ENCODE measurements at places on chromosomes 5 and 9. TPM values are rescaled to one million over a fixed set of nuclear protein-coding genes. Genes with fewer than 3 reads are reported as not detected.

Gene BARHL1
- not detected for total RNA-seq

DNA sequence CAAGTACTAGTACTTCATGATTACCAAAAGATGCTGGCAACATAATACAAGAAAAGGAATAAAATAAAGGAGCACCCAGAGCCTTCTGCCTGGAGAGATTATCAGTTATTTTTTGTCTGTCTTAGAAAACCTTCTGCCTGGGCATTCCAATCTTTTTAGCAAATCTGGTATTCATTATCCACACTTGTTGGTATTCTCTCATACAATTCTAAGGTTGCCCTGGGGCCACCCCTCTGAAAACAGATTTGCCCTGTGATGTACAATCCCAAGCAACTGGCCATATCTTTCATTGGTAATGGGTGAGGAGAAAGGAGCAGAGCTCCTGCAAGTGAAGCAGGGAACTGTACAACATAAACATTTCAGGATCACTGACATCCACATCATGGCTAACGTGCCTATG lies 47.8 kb downstream of the WDR41 start:
- H3K27me3 ChIP-seq: no peaks in the 10 kb centered on the region
- DNase-seq: no peak
- H3K4me1 ChIP-seq: no peaks in the 10 kb centered on the region
- H3K27ac ChIP-seq: no peak overlapping the region
- H3K4me3 ChIP-seq: no peak overlapping the region
- no peaks in the 10 kb centered on the region for H3K36me3 ChIP-seq

DNA sequence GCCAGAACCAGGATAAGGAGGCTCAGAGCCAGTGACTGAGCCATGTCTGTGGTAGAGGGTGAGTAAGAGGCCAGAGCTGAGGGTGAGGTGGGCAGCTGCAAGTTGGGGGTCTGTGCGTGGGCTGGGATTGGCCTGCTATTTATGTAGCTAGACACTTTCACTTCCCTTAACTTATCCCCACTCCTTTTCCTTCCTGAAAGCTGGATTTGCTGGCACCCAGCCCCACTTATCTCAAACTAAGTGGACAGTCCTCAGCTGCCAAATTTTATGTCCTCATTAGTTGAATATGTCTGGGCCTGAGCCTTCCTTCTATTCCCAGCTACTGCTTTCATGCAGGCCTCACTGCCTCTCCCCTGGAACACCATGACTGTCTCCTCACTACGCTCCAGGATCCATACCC lies at the start of gene CCL21:
Gene CCL21, minus strand, starts transcription at position 114 of the 400 bp plus-strand sequence. Its CDS starts 70 bp downstream, at position 44.
- no peaks in the 10 kb centered on the region for H3K27me3 ChIP-seq
- no peak for DNase-seq
- H3K27ac ChIP-seq: no peak within 1 kb of the TSS
- no peak within 1 kb of the TSS for H3K4me3 ChIP-seq
- H3K4me1 ChIP-seq: peaks cover 6% of the 10 kb centered on the region

DNA sequence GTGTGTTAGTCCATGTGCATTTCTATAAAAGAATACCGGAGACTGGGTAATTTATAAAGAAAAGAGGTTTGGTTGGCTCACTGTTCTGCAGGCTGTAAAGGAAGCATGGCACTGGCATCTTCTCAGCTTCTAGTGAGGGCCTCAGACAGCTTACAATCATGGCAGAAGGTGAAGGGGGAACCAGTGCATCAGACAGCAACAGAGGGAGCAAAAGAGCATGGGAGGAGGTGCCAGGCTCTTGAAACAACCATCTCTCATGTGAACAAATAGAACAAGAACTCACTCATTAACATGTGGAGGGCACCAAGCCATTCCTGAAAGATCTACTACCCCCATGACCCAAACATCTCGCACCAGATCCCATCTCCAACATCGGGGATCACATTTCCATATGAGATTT lies 89.2 kb upstream of the IL33 start:
- no peak overlapping the region for H3K27ac ChIP-seq
- no peak for DNase-seq
- H3K27me3 ChIP-seq: no peaks in the 10 kb centered on the region
- no peak overlapping the region for H3K4me3 ChIP-seq
- no peaks in the 10 kb centered on the region for H3K36me3 ChIP-seq
- H3K4me1 ChIP-seq: no peaks in the 10 kb centered on the region

DNA sequence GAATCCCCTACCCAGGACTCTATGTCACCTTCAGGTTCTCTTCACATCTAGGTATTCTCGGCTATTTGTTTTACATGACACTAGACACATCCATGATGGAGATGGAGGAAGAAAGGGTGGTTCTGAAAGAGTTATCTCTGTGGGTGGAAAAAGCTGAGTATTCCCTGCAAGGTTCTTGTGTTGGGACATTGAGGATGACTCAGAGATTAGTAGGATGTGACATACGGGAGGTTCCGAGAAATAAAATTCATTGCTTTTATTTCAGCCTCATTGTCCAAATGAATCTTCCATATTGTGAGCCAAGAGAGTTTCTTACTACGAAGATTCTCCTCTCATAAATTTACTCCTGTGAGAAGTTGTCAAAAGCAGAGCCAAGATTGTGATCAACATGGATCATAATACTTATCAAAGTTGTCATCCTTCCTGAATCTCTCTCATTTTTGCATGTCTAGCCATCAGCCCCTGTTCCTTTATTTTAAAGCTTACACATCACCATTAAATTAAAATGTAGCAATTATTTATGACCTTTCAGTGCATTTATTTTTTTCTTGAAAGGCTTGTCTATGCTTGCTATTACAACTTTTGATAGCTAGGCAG lies 370.0 kb downstream of the PSAT1 start:
- no peak overlapping the region for H3K27ac ChIP-seq
- no peak for DNase-seq
- no peak overlapping the region for H3K4me3 ChIP-seq
- H3K4me1 ChIP-seq: no peaks in the 10 kb centered on the region

DNA sequence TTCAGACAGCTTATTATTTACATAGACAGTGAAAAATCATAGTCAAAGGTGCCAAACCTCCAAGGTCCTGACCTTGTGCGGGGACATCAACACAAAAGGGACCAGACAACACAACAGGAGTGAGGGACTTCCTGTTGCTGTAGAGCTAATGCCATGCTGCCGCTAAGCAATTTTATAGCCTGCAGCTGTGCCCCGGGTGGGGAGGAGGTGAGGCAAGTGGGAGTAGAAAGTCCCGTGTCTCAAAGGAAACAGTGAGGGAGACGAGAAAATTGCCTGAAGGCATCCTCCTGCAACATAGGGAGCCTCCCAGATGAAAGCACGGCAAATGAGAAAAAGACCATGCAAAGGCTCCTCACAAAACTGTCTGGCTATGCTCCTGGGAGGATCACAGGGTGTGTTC lies 58.8 kb downstream of the CAAP1 start:
- no peaks in the 10 kb centered on the region for H3K27me3 ChIP-seq
- H3K4me3 ChIP-seq: no peak overlapping the region
- no peak overlapping the region for H3K27ac ChIP-seq
- no peak for DNase-seq
- no peaks in the 10 kb centered on the region for H3K36me3 ChIP-seq
